ENCODE measurements at places on chromosomes 1 and 21.

DNA sequence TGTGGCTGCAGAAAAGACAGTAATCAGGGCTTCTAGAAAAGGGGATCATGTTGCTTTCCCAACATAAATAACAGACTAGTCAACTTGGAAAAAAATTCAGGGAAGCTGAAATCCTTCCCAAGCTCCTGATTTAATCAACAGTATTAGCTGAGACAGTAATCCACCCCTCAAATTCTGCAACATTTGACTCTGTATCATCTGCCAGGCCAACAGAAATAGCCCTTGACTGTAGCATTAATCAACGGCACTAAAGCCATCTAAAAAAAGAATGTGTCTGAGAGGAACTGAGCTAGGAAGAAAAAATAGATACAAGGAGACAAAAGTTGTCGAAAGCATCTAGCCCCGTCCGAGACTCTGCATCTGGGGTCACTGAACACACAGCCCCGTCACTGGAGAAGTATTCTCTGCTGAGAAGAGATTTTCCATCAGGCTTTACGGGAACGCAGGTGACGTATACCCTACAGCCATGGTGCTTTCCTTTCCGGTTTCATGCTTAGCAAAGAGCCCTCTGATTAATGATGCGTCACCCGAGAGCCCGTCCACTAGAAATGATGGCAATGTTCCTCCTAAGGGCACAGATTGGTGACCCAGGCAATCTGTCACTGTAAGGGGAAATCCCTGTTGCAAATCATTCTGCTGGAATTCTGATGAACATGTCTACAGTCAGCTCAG lies 42.1 kb upstream of the TP53BP2 start:
- peak; percentile 90 for DNase-seq

DNA sequence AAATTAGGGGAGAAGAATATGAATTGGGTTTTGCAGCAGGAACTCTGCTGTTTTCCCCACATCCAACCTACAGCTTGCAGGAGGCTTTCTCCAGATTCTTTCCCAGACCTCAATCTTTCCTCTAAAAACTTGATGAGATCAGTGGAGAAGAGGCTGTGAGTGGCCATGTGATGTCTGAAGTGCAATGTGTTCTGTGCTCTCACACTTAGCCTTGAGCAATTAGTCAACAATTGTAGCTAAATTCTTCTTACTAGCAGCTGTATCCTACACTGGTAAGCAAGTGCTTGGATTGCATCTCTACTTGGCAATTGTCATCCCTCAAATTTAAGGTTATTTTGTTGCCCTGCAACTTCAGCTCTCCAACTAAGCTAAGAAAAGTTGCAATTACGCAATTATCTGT lies 807.3 kb upstream of the RGS18 start:
- no peak for DNase-seq

- no peak for DNase-seq
These were observed at the start of gene EFNA4 for GRCh38 chr1:155063550-155064110. Gene EFNA4, plus strand, starts transcription at chr1:155063740. Its CDS starts 84 bp downstream, at chr1:155063824.

DNA sequence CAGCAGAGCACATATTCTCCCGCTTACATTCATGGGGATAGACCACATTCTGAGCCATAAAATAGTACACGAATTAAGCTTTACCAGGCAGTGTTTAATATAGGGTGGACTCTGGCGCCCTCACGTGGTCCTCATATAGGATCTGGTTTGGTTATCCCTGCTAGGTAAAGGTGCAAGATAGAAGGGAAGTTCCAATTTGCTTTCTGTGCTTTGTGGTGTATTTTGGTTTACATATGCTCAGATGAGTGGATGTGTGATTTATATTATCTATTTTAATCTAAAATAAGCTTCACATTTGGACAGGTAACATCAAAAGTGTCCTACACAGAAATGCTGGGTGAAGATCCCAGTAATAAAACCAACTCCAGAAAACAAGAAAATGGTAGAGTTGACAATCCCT lies 3.6 kb downstream of the CR1 start:
- DNase-seq = peak; percentile 23

GRCh38 chr1:101147381-101147780 lies 89.4 kb upstream of the S1PR1 start:
- DNase-seq = no peak

- no peak for DNase-seq
These were observed 3.7 kb upstream of the SF3B4 start for GRCh38 chr1:149931212-149931790.

- DNase-seq = no peak
These were observed 10.7 kb upstream of the ZP4 start for GRCh38 chr1:237901299-237901934.

DNA sequence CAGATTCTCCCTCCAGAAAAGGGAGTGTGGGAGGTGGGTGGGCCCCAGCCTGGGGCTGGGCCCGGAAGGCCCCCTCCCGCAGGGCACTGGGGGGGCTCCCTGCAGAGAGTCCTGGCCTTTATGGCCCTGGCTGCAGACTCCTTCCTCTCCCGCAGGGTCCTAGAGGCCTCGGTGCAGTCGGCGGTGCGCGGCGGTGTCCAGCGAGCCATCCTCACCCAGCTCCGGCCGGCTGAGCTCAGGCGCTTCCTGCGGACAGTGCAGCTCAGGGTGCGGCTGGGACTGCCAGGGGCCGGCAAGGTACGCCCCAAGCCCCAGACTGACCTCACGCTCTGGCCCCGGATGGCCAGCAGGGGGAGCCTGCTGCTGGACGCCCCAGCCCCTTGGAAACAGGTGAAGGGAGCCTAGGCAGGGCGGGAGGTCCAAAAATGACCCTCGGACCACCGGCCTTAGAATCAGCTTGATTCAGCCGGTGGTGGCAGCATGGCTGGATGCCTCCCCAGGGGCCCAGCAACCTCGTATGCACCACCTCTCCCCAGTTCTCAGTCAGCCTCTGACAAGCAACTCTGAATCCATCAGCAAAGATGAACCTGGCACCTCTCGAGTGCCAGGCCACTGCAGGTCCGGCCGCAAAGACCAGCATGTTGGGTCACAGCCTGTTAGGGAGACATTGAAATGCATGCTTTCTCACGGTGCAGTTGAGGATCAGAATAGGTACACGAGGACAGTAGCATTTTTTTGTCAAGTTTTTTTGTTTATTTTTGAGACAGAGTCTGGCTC lies 20.6 kb downstream of the MTHFR start:
- DNase-seq = no peak

- no peak for DNase-seq
These were observed 68.9 kb upstream of the RAB3GAP2 start for GRCh38 chr1:220341126-220341525.

- no peak for DNase-seq
These were observed 12.3 kb upstream of the DENND2D start for GRCh38 chr1:111212634-111213335.

DNA sequence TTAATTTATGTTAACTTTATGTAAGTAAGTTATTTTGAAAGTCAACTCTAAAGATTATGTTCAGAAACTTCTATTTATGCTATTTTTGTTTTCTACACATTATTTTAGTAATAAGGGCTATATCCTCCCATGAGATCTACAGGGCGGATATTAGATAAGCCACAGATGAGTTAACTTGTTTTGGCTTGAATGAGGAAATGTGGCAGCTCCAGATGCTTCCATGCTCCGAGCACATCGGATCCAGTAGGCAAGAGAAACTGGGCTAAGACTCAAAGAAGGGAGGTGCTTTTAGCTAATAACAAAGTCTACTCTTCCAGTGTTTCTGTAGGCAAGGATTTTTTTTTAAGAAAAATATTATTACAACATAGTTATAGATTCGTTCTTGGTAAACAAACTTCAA lies 20.0 kb upstream of the LAMC1 start:
- no peak for DNase-seq

GRCh38 chr1:210822932-210823331 lies 311.0 kb downstream of the KCNH1 start:
- no peak for DNase-seq

DNA sequence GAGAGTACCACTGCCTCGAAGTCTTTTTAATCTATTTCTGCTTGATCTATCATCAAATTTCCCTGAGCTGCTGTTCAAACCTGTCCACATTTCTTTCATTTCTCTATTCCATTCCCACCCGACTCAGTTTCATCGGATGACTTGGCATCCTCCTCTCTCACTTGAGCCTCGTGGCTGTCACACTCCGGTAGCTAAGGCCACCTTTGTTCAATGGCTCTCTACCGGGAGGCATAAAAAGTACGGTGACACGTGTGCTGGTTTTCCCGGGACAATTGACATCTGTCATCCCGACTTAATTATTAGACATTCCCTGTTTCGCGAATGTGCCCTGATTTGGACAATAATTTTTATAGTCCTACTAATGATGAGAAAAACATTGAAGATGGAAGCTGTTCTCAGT lies 22.6 kb downstream of the MIS18A start:
- DNase-seq = no peak

- DNase-seq = no peak
These were observed 132.8 kb downstream of the NFIA start for GRCh38 chr1:61215119-61215518.

- DNase-seq = peak; percentile 28
These were observed 98.8 kb downstream of the RASAL2 start for GRCh38 chr1:178192686-178193085.

DNA sequence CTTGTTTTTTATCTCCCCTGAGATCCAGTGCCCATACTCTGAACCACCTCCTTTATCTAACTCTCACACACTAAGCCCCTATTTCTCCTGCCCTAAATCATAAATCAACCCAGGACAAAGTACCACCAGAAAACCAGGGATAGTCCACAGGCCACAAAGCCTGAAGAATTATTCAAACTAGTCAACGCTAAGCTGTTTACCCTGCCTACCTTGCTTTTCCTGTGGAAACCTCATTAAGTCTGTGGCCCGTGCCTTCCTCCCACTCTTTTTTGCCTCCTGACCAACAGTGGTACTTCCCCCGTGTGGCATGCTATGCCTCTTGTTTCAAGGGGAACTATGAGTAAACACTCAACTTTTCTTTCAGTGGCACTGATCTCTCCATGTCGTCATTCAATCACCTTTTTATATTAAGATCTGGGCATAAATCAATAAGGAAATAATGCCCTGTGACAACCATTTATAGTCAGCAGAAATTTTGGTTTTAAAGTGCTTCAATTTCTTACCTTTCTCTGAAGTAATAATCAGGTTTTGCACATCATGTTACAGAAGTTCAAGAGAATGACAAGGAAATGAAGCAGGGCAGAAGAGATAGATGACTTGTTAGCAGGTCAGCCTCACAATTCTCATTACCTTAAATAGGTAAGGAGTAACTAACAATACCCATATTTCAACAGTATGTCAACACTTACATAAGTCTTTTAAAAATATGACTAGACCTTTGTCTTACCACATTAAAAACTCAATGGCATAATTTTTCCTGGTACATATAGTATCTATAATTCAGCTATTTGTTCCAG lies 32.1 kb downstream of the EYA3 start:
- no peak for DNase-seq

DNA sequence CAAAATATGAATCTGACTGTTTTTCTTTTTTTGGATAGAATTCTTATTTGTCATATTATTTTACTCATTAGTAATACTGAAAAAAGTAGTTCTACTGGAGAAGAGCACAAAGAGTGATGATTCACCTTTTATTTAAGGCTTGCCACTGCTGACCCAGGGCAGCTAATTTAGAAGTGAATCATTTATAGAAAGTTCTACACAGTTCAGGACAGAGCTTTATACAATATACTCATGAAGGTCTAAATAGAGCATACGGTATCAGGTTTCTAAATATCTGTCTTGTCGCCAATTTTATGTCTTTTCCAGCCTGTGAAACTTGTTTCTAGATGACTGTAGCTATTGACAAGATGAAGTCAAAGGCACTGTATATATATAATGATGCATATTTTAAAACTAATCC lies 25.0 kb downstream of the GIPC2 start:
- DNase-seq = peak; percentile 61

GRCh38 chr1:179194068-179194537 lies 35.4 kb downstream of the ABL2 start:
- no peak for DNase-seq

GRCh38 chr1:3015744-3016143 lies 5.5 kb upstream of the ACTRT2 start:
- DNase-seq = no peak

DNA sequence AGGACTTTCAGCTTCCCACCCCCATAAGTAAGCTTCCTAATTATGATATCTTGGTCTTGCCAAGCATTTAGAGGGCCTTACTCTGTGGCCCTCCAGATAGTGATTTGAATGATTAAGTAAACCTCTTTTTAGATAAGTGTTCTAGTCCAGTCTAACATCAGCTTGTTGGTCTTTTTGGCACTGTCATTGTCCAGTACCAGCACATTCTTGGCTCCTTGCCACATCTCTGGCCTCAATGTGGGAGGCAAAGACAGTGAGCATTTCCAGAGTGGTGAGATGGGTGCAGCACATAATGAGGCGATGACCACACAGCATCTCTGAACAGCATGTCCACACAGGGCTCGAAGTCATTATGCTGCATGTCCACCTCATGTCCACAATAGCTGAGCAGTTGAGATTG lies 6.1 kb downstream of the CAPZA1 start:
- no peak for DNase-seq

GRCh38 chr1:7630378-7630777 lies 140.7 kb upstream of the VAMP3 start:
- DNase-seq = no peak

GRCh38 chr1:30445449-30445848 lies 277.9 kb downstream of the MATN1 start:
- no peak for DNase-seq

- no peak for DNase-seq
These were observed 119.7 kb downstream of the ETS2 start for GRCh38 chr21:38925478-38925877.

DNA sequence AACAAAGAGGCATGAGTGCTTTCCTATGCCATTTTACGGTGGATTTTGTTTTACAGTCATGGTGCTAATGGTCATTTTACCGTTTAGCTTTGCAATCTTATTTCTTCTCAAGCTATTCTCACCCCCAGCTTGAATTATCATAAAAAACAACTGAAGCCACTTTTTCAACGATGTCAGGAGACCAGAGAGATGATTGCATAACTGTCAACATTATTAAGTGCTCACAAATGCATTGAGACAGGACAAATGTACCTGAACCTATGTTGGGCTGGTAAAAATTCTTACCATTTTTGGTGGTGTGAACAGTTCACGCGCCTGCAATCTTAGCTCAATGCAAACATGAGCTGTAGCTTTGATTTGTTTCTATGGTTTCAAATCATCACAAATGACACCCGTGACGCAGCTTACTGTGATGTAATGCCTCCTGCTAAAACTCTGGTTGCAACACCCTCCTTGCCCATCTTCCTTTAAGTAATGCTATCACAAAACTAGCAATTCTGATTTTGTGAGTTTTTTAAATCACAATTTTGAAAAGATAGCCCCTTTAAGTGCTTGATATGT lies 104.4 kb downstream of the UCHL5 start:
- no peak for DNase-seq

GRCh38 chr1:22688466-22688865 lies 22.2 kb upstream of the EPHB2 start:
- no peak for DNase-seq

DNA sequence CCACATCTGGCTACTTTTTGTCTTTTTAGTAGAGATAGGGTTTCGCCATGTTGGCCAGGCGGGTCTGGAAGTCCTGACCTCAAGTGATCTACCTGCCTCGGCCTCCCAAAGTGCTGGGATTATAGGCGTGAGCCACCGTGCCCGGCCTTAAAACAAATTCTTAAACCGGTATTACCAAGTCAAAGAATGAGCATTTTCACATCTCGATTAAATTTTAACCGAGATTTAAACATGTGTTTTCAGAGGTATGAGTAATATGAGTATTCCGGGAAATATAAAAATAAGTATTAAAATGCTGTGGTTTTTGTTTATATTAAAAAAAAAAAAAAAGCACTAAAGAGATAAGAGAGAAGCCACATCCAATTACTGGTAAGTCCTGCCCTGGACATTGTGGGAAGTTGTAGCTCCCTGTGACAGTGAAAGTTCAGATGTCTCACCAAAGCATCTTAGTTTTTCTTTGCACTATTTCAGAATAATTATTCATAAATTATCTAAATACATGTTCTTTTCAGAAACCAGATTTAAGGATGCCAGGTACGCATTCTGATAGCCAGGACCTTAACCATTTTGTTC lies 24.9 kb downstream of the ZNF281 start:
- DNase-seq = no peak

Measured in AG09309 (cell line).